CD4-positive, alpha-beta T cell treated with Interleukin-17A for 1 hour (primary cell): ENCODE measurements at places on chromosomes 6 and 20.

- DNase-seq, result no peak
Measured at GRCh38 chr6:168525926-168526630, 85.1 kb downstream of the SMOC2 start.

- no peak for DNase-seq
Measured at GRCh38 chr20:58307270-58307669, 2.2 kb upstream of the RAB22A start.

GRCh38 chr6:56860475-56860874 lies 94.4 kb upstream of the BEND6 start:
- no peak for DNase-seq

- DNase-seq, result no peak
Measured at GRCh38 chr20:46255440-46256104, 52.7 kb downstream of the CDH22 start.

DNA sequence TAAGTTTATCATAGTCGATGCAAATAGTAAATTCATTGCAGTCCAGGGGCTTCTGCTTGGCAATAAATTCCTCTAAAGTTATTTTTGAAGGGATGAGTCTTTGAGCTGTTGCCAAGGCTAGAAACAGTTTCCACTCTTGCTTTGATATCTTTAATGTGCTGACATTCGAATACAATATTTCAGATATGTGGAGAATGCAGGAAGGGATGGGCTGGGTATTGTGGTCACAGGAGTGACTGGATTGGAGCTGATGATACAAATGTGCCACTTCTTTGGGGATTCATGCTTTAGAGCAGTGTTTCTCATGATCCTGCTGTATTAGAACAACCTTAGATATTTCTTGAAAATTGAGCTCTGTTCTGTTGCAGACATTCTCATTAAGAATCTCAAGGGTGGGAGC lies 139.0 kb downstream of the PRDM13 start:
- no peak for DNase-seq

DNA sequence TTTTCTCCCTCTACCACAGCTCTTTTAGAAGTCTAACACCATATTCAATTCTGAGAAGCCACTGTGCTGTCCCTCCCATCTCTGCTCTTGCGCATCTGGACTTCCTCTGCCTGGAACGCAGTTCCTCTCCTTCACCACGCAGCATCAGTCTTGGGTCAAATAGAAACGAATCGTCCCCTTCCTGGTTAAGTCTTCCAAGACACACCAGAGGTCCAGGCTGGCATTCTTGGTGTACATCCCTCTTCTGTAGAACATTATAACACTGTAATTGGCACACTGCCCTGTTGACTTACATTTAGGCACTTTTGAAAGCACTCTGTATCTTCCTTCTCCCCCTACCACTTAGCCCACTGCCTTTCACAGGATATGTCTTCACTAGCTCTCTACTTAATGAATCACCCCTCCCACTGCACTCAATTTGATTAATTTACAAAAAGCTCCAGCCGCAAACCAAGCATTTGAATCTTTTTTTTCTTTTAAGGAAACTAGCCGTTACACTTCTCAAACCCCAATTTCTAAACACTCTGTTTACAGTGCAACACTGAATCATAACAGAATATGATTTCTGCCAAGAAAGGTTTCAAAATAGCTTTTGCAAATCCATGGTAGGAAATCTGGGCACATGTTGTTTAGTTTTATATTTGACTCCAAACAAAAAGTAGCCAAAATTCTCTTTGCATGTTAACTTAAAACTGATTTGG lies 140.8 kb upstream of the CARMIL1 start:
- peak; percentile 76 for DNase-seq

DNA sequence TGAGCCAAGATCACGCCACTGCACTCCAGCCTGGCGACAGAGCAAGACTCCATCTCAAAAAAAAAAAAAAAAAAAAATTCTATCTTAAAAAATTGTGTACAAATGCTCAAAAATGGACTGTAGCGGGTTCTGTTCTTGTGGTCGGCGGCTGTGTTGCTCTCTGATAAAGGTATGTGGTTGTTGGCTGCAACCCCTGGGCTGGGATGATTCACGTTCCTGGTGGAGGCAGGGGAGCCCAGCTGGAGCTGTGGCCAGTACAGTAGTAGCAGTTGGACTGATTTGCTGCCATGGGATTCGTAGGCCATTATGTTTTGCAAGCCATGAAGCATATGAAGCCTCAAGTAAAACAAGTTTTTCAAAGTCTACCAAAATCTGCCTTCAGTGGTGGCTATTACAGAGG lies 22.3 kb downstream of the MDN1 start:
- no peak for DNase-seq

GRCh38 chr6:90870561-90870960 lies 283.7 kb upstream of the MAP3K7 start:
- no peak for DNase-seq
